ENCODE measurements at places on chromosomes 1 and 21.

DNA sequence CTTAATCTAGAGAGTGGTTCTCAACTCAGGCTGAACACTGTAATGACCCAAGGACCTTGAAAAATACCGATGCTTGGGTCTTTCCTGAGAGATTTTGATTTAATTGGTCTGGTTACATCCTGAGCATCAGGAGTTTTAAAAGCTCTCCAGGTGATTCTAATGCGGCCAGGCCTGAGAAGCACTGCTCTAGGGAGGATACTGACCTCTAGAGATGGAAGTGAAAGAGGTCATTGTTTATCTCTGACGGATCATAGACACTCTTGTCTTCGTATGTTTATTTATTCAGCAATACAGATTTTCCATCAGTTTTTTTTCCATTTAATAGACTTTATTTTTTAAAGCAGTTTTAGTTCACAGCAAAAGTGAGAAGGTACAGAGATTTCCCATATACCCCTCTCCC, 54.5 kb upstream of the IGSF5 start:
- no peak for DNase-seq

GRCh38 chr21:42744520-42745445, 91.4 kb downstream of the PDE9A start:
- no peak for DNase-seq

DNA sequence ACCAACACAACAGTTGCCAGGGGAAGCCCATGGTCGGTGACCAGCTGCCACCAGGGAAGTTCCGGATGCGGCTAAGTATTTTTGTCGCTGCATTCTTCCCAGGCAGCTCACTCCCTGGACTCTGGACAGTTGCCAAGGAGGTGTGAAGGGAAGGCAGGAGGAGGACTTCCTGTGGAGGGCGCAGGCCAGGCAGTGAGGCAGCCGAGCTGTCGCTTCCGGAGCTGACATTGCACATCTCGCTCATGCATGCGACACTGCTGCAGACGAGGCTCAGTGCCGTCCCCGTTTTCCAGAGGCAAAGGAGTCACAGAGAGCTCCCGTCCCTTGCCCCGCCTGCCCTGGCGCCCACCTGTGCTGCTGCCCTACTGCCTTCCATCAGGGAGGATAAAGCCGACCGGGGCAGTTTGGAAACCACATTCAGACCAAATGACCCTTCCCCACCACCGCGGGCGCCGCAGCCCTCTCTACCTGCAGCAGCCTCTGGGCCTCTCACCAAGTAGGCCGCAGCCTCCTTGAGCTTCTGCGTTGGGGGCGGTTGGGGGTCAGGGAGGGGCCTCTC, 81.4 kb downstream of the NENF start:
- DNase-seq: peak; percentile 30

GRCh38 chr1:4976859-4977440, 322.5 kb downstream of the AJAP1 start:
- DNase-seq: no peak

DNA sequence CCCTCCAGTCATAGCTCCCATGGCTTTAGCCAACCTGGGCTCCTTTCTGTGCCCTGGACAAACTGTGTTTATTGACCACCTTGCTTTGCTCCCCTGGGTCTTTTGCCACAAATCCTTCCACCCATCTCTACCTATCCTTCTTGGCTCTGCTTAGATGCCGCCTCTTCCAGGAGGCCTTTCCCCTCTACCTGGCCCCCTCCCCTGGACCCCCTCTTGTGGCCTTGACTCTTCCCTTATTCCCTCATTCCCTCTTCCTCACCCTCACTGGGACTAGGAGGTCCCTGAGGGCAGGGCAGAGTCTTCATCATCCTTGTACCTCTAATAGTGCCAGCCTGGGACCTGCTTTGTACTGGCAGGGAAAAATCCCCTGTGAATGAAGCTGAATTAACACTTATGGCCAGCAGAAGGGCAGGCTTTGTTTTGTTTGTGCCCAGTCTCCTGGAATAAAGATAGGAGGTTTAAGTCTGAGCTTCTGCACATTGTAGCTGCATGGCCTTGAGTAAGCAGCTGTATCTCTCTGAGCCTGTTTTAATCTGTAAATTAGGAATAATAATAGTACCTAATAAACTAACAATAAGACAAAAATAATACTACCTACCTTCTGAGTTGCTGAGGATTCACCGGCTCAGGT, 13.7 kb downstream of the PTPRU start:
- DNase-seq: no peak

DNA sequence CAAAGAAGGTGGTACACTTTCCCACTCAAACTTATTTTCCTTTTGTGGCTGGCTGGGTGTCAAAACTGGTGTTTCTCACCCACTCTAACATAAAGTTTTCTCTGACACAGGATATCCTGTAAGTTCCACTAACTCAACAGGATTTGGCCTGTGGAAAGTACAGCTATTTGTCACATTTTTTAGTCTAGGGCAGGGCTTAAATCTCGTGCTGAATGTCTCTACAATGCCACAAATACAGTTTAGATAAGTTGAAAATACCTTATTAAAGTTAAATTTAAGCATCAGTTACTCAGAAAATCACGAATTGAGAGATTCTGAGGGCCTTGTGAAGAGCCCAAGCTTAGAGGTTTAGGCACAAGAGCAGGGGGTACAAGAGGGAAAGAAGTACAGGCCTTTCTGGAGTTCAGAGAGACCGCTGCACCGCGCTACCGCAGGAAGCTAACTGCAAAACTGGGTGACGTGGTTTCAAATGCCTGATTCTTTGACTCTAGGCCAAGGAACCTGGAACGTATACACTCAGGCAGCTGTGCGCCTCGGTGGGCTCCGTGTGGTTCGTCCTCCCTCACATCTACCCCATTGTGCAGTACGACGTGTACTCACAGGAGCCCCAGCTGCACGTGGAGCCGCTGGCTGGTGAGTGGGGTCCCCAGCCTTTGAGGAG, 23.4 kb upstream of the PWP2 start:
- DNase-seq: no peak

DNA sequence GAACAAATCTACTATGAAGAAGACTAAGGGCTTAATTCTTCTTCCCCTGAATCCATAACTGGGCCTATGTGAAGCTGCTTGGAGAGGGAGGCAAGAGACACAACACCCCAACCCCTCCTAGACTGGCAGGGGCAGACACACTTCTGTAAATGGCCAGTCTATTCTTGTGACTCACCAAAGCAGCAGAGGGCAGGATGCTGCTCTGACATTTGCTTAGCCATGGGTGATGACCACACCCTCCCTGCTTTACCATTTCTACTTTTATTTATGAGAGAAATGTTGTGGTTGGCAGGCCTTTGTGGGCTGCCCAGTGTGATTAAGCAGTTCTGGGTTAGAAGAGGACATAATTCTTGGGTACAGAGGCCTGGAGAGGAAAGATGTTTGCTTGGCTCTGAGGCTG, 189.8 kb upstream of the DPYD start:
- no peak for DNase-seq

- DNase-seq: no peak
Measured at GRCh38 chr1:47742890-47743760, 254.1 kb downstream of the TRABD2B start.

- DNase-seq: no peak
Measured at GRCh38 chr1:150089846-150090520, 22.4 kb downstream of the VPS45 start.

- DNase-seq: no peak
Measured at GRCh38 chr1:40980453-40981121, 1.1 kb downstream of the CTPS1 start.

DNA sequence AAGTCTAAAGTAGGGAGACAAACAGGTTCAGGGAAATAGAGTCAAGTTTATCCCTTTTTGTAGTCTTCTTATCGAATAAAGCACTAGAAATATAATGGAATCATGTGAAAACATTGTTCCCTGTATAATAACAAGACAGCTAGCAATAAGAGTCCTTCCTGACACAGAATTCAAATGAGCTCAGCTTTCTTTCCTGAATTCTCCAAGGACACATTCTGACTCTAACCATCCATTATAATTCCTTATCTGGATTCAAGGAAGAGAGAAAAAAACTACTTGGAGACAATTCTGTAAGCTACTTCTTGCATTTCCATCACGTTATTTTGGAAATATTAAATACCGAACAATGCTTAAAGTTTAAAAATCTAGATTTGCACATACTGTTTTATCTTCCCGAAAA, 58.8 kb downstream of the ANKRD13C start:
- no peak for DNase-seq

All from substantia nigra (tissue), 51 donors.